ENCODE measurements at places on chromosomes 6 and 20. TPM values are rescaled to one million over a fixed set of nuclear protein-coding genes. Genes with fewer than 3 reads are reported as not detected.

Gene NKX2-4
- total RNA-seq, result not detected

Gene TULP1
- 78.5 TPM for total RNA-seq

Gene HLA-G
- total RNA-seq, result not detected

Gene HMGCLL1
- total RNA-seq, result 15.2 TPM

Gene SLC22A3
- total RNA-seq, result 6.1 TPM

Gene KIZ
- 42.8 TPM for total RNA-seq

Gene WTAP
- 111 TPM for total RNA-seq
